ENCODE measurements at places on chromosomes 4 and X.

DNA sequence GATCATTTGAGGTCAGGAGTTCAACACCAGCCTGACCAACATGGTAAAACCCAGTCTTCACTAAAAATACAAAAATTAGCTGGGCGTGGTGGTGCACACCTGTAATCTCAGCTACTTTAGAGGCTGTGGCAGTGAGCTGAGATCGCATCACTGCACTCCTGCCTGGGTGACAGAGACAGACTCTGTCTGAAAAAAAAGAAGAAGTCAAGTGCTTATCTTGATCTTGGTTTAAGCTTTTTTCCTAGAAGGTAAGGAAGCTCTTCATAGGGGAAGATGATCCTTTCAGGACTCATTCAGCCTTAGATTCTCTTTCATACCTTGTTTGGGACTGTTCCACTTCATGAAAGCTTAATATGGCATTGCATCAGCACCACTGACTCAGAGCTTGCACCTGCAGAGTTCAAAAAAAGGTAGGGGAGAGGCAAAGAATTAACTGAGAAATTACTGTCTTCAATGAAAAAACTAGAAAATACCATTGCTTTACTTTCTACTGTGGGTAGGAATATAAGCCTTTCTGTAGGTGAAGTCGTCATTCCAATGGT, 70.8 kb upstream of the EPGN start:
- no peak for DNase-seq
- H3K36me3 ChIP-seq = no peaks in the 10 kb centered on the region
- H3K4me1 ChIP-seq = no peaks in the 10 kb centered on the region
- H3K27ac ChIP-seq = no peak overlapping the region
- no peaks in the 10 kb centered on the region for H3K27me3 ChIP-seq

DNA sequence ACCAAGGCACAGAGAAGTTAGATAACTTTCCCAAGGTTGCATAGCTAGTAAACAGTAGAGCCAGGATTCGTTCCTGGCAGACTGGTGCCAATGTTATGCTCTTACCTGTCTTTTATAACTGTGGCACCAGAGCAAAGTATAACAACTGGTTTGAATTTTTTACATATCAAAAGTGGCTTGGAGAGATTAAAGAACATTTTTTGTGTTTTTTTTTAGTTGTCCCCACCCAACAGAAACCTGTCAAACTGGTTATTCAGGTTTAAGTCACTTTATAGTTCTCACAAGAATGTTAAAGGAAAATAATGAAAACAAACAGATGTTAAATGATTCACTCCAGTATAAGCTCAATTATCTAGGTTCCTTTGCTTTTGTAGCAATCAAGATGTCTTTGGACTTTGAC, 15.6 kb upstream of the FAM47E start:
- H3K27ac ChIP-seq = no peak overlapping the region
- peaks cover 1% of the 10 kb centered on the region for H3K27me3 ChIP-seq

- peaks cover 2% of the 10 kb centered on the region for H3K4me1 ChIP-seq
- DNase-seq = peak; percentile 51
- H3K36me3 ChIP-seq = no peaks in the 10 kb centered on the region
- H3K4me3 ChIP-seq = no peak overlapping the region
These were observed 31.9 kb upstream of the FAM9C start for GRCh38 chrX:13076176-13076961.

DNA sequence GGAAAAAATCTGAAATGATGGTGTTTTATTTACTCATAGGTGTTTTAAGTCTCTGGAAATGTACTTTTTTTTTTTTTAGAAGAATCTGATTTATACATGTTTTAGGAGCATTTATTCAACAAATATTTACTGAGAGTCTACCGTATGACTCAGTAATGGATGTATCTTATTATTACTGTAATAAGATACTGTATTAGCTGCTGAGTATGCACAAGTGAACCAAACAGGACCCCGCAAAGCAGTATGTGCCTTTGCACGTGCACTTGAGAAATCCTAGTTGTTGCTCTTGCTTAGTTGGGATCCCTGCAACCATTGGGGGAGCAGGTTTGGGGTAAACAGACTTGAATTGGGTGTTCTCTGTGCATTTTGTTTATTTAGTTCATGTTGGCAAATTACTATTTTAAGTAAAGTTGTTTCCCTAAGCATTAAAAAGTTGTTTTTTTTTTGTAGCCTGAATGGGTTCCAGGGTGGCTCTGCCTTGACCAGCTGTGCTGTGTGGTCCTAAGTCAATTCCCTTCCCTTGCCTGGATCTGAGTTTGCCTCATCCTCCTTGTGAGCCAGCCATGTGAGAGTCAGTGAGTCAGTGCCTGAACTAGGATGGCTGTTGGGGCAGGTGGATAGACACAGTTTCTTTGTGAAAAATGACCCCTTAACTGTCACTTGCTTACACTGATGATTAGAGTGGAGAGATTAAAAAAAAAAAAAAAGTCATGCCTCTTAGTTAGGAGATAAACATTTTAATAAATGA, 27.7 kb downstream of the DCUN1D4 start:
- peaks cover 36% of the 10 kb centered on the region for H3K36me3 ChIP-seq
- H3K27ac ChIP-seq = no peak overlapping the region
- no peak overlapping the region for H3K4me3 ChIP-seq
- no peaks in the 10 kb centered on the region for H3K27me3 ChIP-seq

DNA sequence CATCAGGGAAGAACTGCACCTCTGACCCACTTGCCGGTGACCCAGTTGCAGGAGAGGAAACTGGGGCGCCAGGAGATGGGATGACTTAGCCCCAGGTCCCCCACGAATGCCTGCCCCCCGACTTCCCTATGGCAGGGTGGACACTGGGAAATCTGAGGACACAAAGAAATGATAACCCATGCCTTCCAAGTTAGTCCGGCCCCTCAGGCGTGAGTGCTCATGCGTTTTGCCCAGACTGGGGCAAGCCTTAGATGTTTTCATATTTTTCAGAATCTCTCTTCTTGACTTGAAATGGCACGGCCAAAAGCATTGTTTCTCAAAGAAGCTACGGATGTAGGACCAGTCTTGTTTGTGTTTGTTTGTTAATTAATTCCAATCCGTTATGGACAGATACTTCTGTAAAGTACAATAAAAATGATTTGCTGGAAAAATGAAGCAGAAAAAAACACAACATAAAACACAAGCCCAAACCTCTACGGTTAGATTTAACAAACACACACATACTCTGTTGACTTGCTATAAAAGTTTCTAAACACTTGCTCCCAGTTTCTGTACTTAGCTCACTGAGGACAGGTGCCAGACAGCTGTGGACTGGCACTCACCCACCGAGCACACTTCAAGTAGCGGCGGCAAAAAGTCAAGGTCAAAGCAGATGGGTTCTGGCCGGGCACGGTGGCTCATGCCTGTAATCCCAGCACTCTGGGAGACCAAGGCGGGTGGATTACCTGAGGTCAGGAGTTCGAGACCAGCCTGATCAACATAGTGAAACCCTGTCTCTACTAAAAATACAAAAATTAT, 341.5 kb downstream of the BCOR start:
- H3K4me1 ChIP-seq = peaks cover 27% of the 10 kb centered on the region
- peak overlapping the region; percentile 14 for H3K27ac ChIP-seq
- no peaks in the 10 kb centered on the region for H3K27me3 ChIP-seq
- no peak overlapping the region for H3K4me3 ChIP-seq
- no peaks in the 10 kb centered on the region for H3K36me3 ChIP-seq

- no peaks in the 10 kb centered on the region for H3K36me3 ChIP-seq
- H3K4me1 ChIP-seq = peaks cover 2% of the 10 kb centered on the region
- H3K27ac ChIP-seq = no peak overlapping the region
- no peaks in the 10 kb centered on the region for H3K27me3 ChIP-seq
- H3K4me3 ChIP-seq = no peak overlapping the region
These were observed 55.4 kb downstream of the KCNIP4 start for GRCh38 chr4:21893136-21893535.

DNA sequence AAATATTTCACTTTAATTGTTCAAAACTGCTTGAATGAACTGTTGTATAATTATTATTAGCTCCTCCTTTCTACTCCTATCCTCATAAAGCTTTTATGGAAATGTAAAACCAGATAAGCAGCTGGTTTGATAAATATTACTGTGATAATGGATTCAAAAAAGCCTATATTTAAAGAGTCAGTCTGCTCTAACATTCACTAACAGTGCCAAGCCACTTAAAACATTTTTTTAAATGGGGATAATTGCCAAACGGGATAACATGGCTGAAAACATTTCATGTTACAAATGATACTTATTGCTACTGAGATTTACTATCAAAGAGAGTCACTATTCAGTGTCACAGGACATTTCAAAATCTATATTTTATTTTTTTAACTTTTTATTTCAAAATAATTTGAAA, 17.4 kb downstream of the ARHGAP24 start:
- H3K4me3 ChIP-seq = no peak overlapping the region
- H3K4me1 ChIP-seq = no peaks in the 10 kb centered on the region
- H3K27me3 ChIP-seq = no peaks in the 10 kb centered on the region
- no peak for DNase-seq

DNA sequence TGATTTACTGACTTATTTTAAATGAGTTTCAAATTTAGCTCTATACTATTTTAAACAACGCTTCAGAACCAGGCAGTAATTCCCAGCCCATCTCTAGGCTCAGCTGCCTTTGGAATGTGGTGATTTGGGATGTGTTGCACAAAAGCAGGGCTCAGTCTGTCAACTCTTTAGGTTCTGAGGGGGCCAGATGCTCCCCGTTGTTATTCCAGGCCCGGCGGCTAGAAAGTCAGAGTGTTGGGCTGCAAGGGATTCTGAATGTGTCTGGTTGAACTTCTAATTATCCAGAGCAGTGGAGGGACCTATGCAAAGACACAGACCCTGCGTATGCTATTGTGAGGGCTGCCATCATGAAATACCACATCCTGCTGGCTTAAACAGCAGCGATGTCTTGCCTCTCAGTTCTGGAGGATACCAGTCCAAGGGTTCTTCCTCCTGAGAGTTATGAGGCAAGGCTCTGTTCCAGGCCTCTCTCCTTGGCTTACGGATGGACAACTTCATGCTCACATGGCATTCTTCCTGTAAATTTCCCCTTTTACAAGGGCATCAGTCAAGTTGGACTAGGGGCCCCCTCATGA, 123.2 kb upstream of the TRIM2 start:
- H3K4me1 ChIP-seq = 0 out of 2 replicates have a peak, but pooled peaks cover 1% of the 10 kb centered on the region
- no peak overlapping the region for H3K27ac ChIP-seq
- H3K27me3 ChIP-seq = peaks cover 20% of the 10 kb centered on the region
- no peaks in the 10 kb centered on the region for H3K36me3 ChIP-seq
- H3K4me3 ChIP-seq = no peak overlapping the region

DNA sequence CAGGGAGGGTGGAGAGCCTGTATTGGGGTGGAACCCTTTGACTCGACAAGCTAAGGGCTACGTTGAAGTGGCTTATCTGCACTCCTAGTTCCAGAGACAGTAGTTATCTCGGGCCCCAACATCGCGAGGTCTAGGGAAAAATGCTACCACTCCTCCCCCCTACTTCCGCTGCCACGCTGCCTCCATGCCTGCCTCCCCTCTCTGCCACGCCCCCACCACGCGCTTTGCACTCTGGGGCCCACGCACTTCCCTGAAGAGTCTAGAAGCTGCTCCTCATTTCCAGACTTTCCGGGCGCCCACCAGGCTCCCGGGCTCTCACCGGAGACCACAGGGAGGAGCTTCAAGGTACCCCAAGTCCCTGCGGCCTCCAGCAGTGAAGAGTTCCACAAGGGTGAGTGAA, at the start of gene PASD1:
Gene PASD1 (plus strand): TSS at position 227 of the 400 bp plus-strand sequence. CDS start 37,879 bp downstream, outside the sequence.
- H3K4me1 ChIP-seq = no peaks in the 10 kb centered on the region
- no peak within 1 kb of the TSS for H3K27ac ChIP-seq
- no peak within 1 kb of the TSS for H3K4me3 ChIP-seq

- no peak overlapping the region for H3K27ac ChIP-seq
- H3K36me3 ChIP-seq = no peaks in the 10 kb centered on the region
- H3K27me3 ChIP-seq = no peaks in the 10 kb centered on the region
- H3K4me3 ChIP-seq = no peak overlapping the region
These were observed 1492.2 kb upstream of the TENM3 start for GRCh38 chr4:180751009-180751408.

- no peak for DNase-seq
- H3K27me3 ChIP-seq = no peaks in the 10 kb centered on the region
- H3K27ac ChIP-seq = no peak overlapping the region
- H3K36me3 ChIP-seq = peaks cover 24% of the 10 kb centered on the region
- peaks cover 3% of the 10 kb centered on the region for H3K4me1 ChIP-seq
- no peak overlapping the region for H3K4me3 ChIP-seq
These were observed 114.7 kb downstream of the SLC4A4 start for GRCh38 chr4:71453531-71453930.

DNA sequence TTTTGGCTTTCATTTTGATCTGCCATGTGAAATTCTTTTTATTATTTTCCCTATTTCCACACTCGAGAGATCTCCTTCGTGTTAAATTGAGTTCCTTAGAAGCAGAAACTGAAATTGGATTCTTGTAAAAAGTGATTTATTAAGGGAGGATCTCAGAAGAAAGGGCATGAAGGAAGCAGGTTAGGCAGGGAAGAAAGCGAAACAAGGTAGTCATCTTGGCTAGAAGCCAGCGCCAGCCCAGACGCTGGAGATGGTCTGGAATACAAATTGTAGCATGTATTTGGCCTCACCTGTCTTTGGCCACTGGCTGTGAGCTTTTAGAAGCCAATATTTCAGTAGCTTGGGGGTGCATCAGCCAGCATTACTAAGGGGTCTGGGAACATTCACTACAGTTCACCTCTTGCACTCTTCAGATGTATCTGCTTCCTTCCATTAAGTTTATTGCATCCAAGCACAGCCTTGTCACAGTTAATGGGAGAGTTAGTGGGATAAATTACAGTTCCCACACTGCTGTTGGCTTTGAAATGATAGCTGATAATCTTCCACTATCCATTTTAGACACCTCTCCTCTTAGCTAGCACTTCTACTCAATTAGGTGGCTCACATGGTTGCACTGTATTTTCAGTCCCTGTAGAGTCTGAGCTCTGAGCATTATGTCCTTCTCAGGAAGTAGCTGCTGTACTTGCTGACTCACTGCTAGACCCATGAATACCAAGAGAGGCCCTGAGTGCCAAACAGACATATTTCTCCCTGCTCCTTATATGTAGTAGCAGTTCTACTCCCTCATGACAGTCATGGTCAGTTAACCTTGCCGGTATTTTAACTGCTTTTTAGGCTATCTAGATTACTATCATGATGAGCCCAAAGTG, 14.6 kb downstream of the GRXCR1 start:
- H3K4me3 ChIP-seq = no peak overlapping the region
- H3K4me1 ChIP-seq = no peaks in the 10 kb centered on the region
- no peak overlapping the region for H3K27ac ChIP-seq
- H3K36me3 ChIP-seq = no peaks in the 10 kb centered on the region

DNA sequence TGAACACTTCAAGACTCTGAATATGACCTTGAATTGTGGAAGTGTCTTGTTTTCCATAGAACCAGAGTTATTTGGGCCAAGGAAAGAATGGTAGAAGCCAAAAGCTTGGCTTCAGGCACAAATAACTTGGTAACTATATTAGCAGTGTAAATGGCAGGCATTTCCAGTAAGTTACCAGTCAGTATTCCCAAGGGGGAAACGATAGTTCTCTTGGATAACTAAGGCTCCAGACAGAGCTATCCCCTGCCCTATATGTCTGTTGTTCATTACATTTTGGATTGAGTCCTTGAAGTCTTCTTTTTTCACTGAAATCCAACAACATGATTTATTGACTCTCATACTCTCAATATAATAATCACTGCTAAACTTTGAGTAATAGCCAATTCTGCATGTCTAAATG, 364.1 kb downstream of the MAGEB5 start:
- no peak for DNase-seq
- no peaks in the 10 kb centered on the region for H3K36me3 ChIP-seq
- no peaks in the 10 kb centered on the region for H3K4me1 ChIP-seq
- H3K4me3 ChIP-seq = no peak overlapping the region
- H3K27me3 ChIP-seq = no peaks in the 10 kb centered on the region

Measured in IMR-90 (cell line).